ENCODE measurements at places on chromosomes 2 and 18. TPM values are rescaled to one million over a fixed set of nuclear protein-coding genes. Genes with fewer than 3 reads are reported as not detected.

KLHL30 gene
- total RNA-seq: not detected

KCNG3 gene
- not detected for total RNA-seq

GAL3ST2 gene
- total RNA-seq: 2.8 TPM

- peak overlapping the region; percentile 91 for H3K27ac ChIP-seq
- H3K4me3 ChIP-seq: peak overlapping the region; percentile 76
- peak; percentile 69 for DNase-seq
- H3K36me3 ChIP-seq: peaks cover 13% of the 10 kb centered on the region
- no peaks in the 10 kb centered on the region for H3K27me3 ChIP-seq
These were observed 125.7 kb downstream of the RBMS1 start for GRCh38 chr2:160367887-160368286.

CDK15 gene
- not detected for total RNA-seq

DNA sequence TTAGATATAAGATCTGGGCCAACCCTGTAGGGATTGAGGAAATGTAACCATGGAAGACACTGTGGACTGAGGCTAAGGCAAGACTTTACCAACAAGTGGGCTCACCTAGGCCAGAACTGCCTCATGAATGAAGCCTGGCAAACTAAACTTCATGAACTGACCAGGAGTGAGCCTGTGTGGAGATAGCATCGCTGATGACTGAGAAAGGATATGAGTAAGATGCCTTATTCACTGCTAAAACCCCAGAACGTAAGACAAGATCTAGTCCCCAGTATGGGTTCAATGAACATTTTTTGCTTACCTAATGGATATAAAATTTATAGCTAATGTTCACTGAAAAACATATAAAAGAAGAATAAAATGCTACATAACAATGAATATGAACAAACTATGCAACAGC, 399.8 kb downstream of the SATB2 start:
- H3K4me1 ChIP-seq: no peaks in the 10 kb centered on the region
- peaks cover 10% of the 10 kb centered on the region for H3K36me3 ChIP-seq
- no peaks in the 10 kb centered on the region for H3K27me3 ChIP-seq
- DNase-seq: no peak
- no peak overlapping the region for H3K27ac ChIP-seq
- no peak overlapping the region for H3K4me3 ChIP-seq
